ENCODE measurements at places on chromosomes 5 and 9.
A peak's percentile ranks its signal among the peaks of the same experiment; 100 is the strongest.

DNA sequence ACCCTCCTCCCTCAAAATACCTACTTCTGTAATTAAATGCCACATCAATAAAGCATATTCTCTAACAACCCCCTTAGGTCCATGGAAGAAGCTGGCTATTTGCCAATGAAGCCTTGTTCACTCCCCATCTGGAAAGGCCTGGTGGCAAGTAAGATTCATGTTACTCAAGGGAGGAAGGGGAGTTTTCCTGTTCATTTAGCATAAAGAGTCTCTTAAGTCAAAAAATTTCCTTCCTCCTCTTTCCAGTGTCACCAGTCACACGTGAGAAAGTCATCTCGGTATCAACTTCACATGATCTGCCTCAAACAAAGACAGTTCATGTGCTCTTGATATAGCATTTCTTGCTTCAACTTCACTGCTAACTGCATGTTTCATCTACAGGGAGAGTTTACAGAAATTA is 32.7 kb upstream of the RIC1 start:
- DNase-seq = peak; percentile 8

- DNase-seq = peak; percentile 99
Measured at GRCh38 chr5:125267636-125268248, 521.3 kb upstream of the ZNF608 start.

DNA sequence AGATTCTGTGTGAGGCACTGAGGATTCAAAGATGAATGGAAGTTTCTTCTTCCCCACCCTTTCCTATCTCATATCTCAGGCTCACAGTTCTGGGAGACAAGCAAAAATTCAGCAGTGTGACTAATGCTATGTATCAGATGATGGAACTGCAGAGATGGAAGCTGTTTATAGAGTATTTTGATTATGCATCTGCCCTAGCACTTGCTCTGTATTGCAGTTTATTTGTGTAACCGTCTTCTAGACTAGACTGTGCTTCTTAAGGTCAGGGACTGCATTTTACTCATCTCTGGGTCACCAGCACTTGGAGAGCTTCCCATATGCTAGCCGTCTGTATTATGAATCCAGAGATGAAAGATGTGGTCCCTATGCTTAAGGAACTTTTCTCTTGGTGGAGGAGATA is 12.6 kb downstream of the CAVIN4 start:
- DNase-seq = no peak

- DNase-seq = no peak
Measured at GRCh38 chr5:115601701-115602590, at the start of gene TICAM2. TSS of gene TICAM2 (minus strand) at chr5:115602479. CDS start at chr5:115581256, 21,223 bp downstream.

DNA sequence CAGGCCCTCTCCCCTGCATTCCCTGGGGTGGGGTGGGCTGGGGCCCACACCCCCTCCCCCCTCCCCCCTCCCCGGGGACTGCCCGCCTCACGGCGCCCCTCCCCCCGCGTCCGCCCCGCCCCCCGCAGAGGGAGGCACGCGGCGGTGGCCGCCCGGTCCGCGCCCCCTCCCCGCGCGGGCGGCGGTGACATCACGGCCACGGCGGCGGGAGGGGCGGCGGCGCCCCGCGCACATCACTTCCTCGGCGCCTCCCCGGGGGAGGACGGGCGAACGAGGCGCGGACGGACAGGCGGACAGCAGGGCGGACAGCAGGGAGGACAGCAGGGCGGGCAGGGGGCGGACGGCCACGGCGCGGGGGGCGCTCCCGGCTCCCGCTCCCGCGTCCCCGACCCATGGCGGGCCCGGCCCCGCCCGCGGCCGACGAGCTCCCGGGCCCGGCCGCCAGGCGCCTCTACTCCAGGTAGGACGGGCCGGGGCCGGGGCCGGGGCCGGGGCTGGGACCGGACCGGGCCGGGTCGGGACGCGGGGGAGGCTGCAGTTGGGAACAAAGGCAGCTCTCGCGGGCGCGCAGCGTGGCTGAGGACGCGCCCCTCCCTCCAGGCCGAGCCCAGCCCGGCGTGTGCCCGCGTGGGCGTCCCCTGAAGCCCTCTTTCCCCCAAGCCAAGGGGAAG is at the start of gene GPSM1:
TSS of gene GPSM1 (plus strand) at position 236 of the 671 bp plus-strand sequence. CDS start at position 393, 157 bp downstream.
- peak; percentile 60 for DNase-seq

DNA sequence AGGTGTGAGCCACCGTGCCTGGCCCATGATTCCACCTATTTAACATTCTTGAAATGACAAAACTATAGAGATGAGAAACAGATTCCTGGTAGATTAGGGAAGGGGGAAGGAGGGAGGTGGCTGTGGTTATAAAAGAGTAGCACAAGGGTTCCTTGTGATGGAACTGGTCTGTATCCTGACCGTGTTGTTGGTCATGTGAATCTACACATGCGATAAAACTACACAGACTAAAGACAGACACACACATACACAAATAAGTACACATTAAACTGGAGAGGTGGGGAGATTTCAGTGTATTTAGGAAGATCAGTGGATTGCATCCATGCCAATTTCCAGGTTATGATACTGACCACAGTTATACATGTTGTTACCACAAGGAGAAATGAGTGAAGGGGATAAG is 60.9 kb downstream of the RNF130 start:
- no peak for DNase-seq

- peak; percentile 77 for DNase-seq
Measured at GRCh38 chr5:90473396-90474234, 956 bp downstream of the MBLAC2 start.

GRCh38 chr9:15115702-15116101 is 191.3 kb downstream of the TTC39B start:
- no peak for DNase-seq

GRCh38 chr5:152412129-152412528 is 7.0 kb upstream of the NMUR2 start:
- no peak for DNase-seq

GRCh38 chr5:139426203-139426885 is 13.0 kb downstream of the DNAJC18 start:
- DNase-seq = no peak

GRCh38 chr5:6814816-6815215 is 101.6 kb downstream of the TENT4A start:
- DNase-seq = no peak

- DNase-seq = peak; percentile 34
Measured at GRCh38 chr5:81856948-81857928, 106.3 kb upstream of the SSBP2 start.

DNA sequence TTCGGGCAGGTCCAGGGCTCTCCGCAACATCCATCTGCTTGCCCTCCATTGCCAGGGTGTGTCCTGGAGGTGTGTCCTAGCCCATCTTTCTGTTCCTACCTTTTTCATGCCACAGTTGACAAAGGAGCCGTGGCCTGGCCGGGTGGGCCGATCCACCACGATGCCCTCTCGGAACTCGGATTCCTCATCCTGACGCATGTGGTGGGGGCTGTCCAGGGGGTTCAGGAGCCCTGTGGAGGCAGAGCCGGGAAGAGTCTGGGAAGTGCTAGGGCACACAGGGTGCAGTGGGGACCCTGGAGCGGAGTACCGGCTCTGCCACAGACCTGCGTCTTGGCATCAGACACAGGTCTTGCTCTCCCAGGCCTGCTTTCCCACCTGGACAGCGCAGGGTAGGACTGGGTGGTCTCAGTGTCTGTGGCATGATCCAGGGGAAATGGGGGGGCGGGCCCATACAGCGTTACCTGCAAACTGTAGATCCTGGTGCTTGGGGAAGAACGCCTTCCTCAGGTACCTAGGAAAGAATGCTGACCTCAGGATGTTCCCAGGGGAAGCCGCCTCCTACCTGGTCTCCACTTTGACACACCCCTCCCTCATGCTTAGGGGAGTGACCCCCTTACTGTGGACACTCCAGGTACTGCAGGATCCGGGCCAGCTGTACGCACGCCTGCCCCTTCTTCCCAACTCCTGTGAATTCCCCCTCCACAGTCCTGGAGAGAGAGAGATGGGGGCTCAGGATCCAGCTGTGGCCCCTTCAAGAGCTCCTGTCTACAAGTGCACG is 3.5 kb downstream of the SPOUT1 start:
- DNase-seq = no peak

DNA sequence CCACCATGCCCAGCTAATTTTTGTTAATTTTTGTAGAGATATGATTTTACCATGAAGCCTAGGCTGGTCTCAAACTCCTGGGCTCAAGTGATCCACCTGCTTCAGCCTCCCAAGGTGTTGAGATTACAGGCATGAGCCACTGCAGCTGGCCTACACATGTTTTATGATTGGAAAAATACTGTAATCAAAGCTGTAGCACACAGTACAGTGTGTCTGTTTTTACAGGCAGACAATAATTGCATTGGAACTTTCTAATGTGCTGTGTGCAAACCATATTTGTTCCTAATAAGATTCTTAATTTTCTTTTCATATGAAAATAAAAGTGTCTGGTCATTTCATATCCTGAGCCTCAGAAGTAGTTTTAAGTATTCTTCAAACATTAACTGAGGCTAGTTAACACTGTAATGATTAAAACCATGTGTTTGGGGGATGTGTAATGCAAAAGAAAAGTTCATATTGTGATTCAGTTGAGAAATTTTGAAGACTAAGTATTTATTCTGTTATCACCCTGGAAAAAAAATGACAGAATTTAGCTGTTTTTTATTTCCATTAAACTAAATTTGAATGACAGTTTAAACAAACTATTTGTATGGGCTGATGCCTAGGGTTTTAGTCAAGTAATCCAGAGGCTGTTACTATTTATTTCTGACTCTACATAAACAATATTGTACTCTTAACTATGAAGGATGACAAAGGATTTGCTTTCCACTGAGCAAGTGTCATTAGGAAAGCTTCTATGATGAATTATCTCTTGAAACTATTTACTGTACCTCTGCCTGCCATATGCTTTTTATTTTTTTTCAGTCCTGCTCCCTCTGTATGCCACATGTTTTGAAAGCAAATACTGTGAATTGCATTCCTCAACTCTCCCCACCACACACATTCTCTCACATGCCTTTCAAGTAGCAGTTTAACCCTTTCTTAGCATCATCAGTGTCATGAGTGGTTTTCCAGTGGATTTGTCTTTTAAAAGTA is 111.5 kb downstream of the MTREX start:
- no peak for DNase-seq

DNA sequence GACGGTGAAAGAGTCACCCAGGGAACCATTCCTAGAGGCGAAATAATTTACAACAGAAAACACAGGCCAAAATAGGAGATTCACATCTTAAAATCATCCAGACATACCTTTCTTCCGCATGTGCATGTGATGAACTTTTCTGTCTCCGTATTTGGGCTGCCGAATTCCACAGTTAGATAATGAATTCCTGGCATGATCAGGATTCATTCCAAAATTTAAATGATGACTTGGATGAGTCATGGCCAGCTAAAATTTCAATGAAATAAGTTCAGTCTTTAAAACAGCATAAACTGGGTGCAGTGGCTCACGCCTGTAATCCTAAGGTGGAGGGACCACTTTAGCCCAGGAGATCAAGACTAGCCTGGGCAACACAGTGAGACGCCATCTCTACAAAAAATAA is 82.7 kb downstream of the DROSHA start:
- no peak for DNase-seq

DNA sequence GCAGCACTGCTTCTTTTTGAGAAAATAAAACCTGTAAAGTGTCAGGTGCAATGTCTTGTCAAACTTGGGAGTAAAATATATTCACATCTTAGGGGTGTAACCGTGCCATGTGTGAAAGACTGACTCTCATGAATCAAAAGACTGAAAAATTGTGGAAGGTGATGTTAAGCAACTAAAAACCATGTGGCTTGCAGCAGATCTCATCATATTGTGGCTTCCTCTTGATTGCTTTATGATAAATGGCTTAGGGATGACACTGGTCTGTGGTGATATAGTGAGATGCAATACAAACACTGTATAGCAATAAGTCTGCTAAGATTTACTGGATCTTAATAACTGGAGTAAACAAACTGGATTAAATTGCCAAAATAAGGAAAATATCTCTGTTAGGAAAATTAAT is 321.6 kb downstream of the EDIL3 start:
- DNase-seq = no peak

Data from NCI-H82 (cell line).